ENCODE measurements at places on chromosomes 11 and 22.
A peak's percentile ranks its signal among the peaks of the same experiment; 100 is the strongest.

DNA sequence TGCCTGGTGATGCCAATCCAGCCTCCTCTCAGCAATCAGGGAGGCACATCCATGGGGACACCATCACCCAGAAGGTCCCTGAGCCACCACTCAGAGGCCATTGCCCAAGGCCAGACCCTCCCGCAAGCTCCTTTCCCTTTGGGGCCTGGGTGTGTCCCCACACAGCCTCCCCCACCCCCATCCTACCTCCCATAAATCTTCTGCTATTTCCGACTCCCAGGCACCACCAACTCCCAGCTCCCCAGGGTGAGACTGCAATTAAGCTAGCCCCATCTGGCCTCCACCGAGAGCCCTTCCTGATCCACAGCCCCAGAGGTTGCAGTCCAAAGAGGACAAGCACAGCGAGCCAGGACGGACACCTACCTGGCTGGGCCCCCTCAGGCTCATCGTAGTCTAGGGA, 6.3 kb downstream of the ARHGAP1 start:
- DNase-seq: no peak

DNA sequence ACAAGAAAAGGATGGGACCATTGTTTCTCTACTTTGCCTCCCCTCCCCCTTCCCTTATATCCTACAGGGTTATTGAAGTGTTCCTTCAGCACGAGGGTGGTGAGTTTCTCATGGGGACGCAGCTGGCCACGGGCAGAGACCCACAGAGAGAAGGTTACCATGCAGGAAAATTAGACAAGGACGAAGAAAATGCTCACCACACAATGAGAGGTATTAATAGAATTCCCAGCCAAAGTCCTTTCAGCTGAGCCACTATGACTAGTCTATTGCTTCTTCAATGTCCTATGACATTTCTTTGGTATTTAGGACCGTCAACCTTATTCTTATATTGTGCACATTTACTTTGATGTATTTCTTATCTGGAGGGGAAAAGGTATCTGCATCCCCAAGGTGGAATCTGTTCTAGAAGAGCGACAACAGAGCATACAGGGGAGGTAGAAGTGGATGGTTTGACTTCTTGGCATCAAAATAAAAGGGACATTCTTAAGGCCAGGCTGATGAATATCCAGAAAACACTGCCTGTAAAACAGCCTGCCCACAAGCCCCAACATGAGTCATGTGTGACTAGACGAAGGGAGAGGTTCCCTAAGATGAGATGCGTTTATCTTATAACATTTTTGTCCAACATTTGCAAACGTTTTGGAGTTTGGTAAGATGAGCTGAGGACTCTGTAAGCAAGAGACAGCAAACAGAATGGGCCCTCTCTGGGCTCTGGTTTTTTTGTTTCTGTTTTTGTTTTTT, 209.8 kb upstream of the NARS2 start:
- DNase-seq: no peak

GRCh38 chr11:541433-541885, 4.1 kb downstream of the LRRC56 start:
- no peak for DNase-seq

GRCh38 chr11:1453611-1454034, 33.0 kb downstream of the MOB2 start:
- peak; percentile 85 for DNase-seq

GRCh38 chr22:19523240-19524169, 705 bp downstream of the CLDN5 start:
- DNase-seq: peak; percentile 86

DNA sequence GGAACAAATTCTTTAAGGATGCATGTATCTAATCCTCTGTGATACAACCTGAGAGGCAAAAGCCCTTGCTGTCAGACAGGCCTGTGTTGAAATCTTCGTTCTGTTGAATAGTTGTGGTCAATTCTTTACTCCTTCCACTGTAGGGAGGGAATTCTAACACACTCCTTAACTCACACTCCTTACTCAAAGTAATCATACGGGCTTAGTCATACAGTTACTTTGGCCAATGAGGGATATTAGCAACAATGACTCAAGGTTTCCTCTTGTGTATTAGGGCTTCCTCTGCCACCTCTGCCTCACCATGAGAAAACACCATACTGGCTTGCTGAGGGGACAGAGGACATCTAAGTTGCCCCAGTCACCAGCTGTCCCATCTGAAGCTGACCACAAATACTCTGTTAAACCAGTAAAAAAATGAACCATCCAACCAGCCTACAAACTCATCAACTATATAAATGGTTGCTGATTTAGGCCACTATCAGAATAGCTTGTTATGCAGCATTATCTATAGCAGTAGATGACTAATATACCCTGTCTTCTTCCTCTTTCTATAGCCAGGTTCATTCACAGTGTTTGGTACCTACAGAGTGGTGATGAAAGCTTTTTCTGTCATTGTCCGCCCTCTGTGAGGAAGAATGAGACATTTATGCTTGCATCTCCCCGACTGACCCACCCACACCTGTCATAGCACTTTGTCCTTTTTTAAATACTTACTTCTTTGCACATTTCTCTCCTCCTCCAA, 322.8 kb upstream of the SYN3 start:
- no peak for DNase-seq

DNA sequence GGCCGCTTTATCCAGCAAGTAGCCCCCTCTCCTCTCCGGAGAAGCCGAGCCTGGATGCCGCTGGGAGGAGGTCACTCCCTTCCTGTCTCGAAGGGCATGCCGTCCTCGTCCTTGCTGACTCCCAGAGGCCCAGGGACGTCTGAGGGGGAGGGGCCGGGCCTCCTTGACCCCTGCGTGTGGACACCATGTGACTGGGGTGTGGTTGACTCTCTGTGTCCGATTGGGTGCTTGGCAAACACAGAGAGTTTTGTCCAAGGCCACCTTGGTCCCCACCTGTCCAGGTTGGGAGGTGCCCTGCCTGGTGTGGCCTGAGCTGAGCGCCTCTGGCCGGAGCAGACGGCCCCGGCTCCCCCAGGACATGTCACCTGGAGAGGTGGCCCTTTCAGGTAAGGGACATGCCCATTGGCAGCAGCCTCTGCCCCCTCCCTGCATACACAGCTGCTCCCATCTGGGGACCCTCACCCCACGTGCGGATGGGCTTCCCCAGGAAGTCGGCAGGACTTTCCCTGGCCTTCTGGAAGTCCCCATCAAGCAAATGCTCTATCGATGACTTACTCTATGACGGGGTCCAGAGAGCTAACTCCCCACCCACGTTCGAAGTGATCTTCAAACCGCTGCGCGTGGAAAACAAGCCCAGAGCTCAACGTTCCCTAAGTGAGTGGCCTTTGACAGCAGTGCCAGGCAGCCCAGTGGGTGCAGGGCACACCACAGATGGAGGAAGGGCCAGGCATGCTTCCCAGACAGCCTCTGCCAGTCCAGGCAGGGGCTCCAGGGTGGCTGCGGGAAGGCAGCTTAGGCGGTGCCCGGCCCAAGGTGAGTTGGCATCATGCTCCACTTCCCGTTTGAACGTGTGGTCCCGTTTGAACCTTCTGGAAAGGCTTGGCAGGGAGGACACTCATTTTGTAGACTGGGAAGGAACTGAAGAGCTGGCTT, at the start of gene SMIM38:
Gene SMIM38 (plus strand): TSS at position 634 of the 933 bp plus-strand sequence. CDS start 1,912 bp downstream, outside the sequence.
- no peak for DNase-seq

- DNase-seq: no peak
Measured at GRCh38 chr11:88827018-88827676, 238.6 kb downstream of the GRM5 start.

GRCh38 chr11:113314389-113315301, at the start of gene TTC12:
Gene TTC12, plus strand, starts transcription at chr11:113314583. Its CDS starts 1,675 bp downstream, at chr11:113316258.
- peak; percentile 98 for DNase-seq

GRCh38 chr11:99614352-99614751, 593.6 kb downstream of the CNTN5 start:
- peak; percentile 11 for DNase-seq

GRCh38 chr11:76208438-76209374, 2.4 kb upstream of the WNT11 start:
- peak; percentile 89 for DNase-seq

DNA sequence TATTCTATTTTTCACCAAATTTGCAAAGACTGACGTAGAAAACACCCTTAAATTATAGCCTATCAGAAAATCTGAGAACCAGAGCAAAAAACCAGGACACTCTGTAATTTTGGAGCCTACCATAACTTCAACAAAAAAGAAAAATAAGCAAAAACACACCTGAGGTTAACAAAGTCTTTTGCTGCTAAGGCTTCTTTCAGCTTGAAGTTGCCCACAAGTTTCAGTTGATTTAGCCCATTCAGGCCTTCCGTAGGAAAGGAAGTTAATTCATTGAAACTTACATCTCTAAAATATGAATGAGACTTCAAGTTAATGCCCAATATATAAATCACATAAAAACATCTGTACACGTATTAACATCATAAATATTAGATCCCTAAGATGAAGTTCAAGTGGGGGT, 10.4 kb upstream of the CCDC34 start:
- DNase-seq: no peak

- DNase-seq: no peak
Measured at GRCh38 chr11:94539420-94539819, 4.3 kb upstream of the FUT4 start.
